ENCODE measurements at places on chromosomes 4 and X.

DNA sequence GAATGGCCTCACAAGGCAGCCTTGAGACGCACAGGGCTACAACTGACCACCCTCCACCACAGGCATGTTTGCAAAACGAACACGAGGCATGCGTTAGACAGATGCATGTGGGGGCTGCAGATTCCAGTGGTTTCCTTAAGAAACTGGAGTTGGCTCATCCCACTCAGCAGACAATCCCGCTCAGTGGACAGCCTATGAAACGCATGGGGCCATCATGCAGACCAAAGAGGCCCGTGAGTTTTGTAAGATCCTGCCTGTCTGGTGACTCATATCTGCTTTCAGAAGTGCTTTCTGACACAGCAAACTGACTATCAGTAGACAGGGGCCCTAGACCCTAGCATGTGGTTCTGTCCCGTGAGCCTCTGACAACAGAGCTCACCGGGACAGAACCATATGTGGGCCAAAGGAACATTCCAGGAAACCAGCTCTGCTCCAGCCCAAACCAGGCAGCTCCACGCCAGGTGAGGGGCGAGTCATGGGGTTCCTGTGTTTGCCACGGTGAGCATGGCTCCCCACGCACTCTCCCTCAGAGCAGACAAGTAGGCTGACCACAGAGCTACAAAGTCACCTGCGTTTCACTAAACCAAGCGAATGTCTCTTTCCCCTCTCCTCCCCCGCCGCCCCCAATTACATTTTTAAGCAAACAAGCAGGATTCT lies 74.4 kb downstream of the MTMR1 start:
- no peak for DNase-seq

DNA sequence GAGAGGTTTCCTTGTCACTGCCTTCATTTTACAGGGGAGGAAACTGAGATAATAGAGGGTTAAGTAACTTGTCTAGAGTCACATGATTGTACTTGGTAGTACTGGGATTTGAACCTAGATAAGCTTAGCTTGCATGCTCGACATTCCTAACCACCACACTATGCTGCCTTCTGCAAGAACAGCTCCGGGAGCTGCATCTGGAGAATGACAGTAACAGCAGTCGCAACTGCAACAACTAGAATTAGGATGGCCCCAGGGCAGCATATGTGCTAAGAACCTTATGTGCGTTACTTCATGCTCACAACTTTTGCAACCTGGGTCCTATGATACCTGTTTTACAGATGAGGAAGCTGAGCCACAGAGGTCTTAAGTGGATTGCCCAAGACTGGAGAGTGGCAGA lies 89.5 kb upstream of the LCORL start:
- DNase-seq = no peak

DNA sequence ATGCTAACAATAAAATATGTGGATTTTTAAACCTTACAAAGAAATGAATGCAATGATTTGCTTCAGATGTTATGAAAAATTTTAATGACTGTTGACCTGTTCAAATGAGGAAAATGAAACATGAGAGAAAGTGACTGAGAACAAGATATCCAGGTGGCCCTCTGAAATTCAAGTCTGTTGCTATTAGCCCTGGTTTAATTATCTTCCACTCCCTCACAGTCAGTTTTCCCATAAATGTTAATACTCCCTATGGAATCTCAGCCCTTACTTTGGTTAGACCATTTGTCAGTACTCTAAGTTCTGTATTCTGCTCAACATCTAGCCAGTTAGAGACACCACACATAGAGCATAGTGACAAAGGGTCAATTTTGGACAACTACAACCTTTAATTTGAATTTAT lies 327.8 kb downstream of the PDGFC start:
- DNase-seq = no peak

DNA sequence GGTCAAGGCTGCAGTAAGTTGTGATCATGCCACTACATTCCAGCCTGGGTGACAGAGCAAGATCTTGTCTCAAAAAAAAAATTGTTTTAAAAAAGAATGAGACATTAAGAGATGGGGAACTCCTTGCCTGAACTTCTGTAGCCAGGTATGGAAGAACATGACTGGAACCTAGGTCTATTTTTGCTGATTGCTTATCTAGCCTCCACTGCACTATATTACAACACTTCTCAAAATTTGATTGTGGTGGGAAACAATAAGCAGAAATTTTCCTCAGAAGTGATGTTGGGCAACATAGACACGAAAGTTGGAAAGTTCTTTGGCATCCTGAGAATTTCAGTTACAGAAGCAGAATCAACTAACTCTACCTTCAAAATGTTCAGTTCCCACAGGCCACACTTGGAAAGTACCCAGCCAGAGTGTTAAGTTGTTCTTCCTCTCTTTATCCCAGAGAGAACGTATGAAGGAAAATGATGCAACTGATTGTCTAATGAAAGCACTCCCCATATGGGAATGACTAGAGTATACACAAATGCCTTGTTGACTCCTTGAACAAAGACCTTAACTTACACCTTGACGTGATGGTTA lies 50.0 kb downstream of the LUZP4 start:
- no peak for DNase-seq

All from activated CD4-positive, alpha-beta T cell treated with anti-CD3 and anti-CD28 coated beads for 24 hours (primary cell).